NCI-H187 (cell line): ENCODE measurements at places on chromosomes 16 and 17.

DNA sequence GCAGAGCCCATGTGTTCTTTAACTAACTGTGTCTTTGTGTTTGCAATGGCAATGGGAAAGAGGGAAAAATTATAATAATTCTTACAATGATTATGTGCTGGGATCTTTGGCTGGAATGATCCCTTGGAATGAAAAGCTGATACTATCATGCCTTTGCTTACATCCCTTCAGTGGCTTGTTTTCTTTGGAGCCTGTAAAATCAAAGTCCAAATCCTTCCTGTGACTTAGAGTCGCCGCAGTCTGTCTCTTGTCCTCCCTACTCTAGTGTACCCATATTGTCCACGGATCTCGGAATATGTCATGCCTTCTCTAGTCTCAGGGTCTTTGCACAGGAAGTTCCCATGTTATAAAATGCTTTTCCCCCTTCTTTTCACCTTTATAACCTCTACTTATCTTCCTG lies 111.7 kb upstream of the MAF start:
- DNase-seq = no peak

- no peak for DNase-seq
Observed at GRCh38 chr16:46885960-46886763, 2.0 kb downstream of the GPT2 start.

DNA sequence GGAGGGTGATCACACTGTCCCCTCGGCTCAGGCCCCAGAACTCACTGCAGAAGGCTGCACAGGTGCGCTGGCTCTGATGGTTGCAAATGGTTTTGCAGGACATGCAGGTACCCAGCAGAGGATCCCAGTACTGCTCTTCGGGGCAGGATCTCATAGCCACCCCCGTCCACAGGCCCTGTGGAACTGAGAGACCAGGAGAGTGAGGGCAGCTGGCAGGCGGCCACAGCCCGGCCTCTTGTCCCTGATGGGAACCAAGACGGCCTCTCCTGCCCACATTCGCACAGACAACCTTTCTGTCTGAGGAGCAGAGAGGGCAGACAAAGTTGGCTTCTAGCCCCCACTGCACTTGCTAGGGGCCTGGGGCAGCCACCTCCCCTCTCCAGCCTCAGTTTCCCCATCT lies 19.5 kb downstream of the TNFRSF13B start:
- DNase-seq = no peak

DNA sequence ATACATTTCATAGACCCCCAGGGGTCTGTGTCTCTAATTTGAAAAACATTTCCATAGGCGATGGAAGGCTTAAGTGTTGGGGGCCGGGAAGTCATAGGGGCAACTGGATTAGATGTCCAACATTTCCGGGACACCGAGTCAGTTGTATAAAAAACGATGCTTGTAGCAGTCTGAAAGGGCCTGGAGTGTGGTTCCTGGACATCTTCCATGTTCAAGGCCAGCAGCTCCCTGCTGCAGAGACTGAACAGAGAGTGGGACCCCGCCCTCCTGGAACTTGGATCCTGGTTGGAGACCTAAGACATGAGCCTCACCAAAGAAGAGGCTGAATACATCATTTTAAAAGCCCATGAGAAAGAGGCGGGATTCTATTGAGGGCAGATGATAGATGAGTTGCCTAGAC lies 82.0 kb upstream of the ZNF423 start:
- DNase-seq = no peak

GRCh38 chr17:61131585-61131984 lies 268.1 kb upstream of the TBX2 start:
- DNase-seq = no peak

- no peak for DNase-seq
Observed at GRCh38 chr16:50796829-50797228, 54.9 kb downstream of the CYLD start.

- peak; percentile 39 for DNase-seq
Observed at GRCh38 chr16:30896889-30897733, 697 bp downstream of the CTF1 start.

DNA sequence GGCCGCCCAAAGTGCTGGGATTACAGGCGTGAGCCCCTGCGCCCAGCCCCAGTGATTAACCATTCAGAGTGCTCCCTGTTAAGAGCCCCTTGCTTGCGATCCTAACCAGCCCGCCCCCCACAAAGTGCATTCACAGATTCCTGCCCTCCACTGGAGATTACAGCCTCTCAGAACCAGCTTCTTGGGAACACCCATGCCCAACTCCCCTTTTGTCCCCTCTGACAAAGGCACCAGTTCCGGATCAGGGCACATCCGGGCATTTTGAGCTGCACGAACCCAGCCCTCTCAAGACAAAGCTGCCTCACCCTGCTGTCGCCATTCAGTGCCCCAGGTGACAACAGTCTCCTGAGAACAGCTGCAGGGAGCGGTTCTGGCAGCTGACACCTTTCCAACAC lies 848 bp upstream of the KRT19 start:
- DNase-seq = peak; percentile 43

- no peak for DNase-seq
Observed at GRCh38 chr16:1042049-1042744, 30.4 kb upstream of the SSTR5 start.

DNA sequence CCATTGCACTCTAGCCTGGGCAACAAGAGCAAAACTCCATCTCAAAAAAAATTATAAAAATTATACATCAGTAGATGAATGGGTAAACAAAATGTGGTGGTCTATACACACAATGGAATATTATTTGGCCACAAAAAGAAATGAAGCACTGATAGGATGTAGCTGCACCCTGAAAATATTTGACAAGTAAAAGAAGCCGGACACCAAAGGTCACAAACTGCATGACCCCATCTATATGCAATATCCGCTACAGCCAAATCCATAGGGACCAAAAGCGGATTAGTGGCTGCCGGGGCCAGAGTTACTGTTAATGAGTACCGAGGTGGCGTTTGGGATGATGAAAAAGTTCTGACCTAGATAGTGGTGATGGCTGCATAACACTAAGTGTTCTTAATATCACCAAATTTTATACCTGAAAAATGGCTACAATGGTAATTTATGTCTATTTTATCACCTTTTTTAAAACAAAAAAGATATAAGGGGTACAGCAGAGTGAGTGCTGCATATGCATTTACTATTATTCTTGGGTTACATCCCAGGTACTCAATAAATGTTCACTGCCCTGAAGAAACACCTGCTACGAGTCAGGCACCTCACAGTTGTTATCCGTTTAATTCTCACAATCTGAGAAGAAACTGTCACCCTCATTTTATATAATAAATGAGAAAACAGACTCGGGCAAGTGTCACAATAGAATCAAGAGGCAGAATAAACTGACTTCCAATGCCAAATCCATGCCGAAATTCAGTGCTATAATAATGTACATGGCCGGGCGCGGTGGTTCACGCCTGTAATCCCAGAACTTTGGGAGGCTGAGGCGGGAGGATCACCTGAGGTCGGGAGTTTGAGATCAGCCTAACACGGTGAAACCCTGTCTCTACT lies 807 bp upstream of the HBQ1 start:
- no peak for DNase-seq

- no peak for DNase-seq
Observed at GRCh38 chr16:47061204-47061603, 82.5 kb downstream of the NETO2 start.

DNA sequence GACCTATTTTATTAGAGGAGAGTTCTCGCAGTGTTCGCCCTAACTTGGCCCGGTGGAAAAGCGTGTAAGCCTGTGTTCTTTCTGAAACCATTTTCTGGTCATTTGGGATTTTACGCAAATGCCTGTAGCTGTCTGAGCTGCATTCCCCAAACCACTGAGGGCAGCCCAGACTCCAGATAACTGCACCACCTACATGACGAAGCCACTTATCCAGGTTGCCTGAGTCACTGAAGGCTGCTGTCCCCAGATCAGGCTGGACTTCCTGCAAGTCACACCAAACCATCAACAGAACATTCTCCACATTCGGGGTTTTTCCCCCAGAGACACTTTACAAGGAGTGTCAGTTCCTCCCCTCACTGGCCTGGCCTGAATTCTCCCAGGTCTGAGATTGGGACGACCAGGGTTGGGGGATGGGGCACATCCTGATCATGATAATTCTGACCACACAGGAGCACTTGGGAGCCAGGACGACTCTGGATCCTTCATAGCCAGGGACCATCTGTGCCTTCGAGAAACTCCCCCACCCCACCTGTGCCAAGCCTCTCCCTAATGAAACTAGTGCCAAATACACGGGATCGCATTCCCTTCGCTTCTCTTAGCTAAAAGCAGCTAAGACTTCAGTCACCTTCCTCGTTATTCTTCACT lies 2.3 kb downstream of the RPRML start:
- no peak for DNase-seq

DNA sequence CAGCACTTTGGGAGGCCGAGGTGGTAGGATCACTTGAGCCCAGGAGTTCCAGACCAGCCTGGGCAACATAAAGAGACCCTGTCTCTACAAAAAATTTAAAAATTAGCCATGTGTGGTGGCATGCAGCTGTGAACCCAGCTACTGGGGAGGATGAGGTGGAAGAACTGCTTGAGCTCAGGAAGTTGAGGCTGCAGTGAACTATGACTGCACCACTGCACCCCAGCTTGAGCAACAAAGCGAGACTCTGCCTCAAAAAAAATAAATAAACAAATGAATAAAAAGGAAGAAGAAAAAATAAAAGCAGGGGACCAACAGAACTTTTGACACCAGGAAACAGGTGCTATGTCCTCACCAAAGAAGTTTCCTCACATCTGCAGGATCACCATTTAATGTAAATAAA lies 14.2 kb downstream of the TERF2 start:
- no peak for DNase-seq

- peak; percentile 81 for DNase-seq
Observed at GRCh38 chr16:2468233-2468724, 2.8 kb upstream of the NTN3 start.

- no peak for DNase-seq
Observed at GRCh38 chr17:53719229-53719628, 103.5 kb upstream of the KIF2B start.
